ENCODE measurements at places on chromosomes 3 and 15. TPM values are rescaled to one million over a fixed set of nuclear protein-coding genes. Genes with fewer than 3 reads are reported as not detected.

The GRK7 gene
- 0.04 TPM for total RNA-seq

The GOLGA6D gene
- not detected for total RNA-seq

The GPR149 gene
- total RNA-seq = not detected

The ITIH3 gene
- not detected for total RNA-seq

The OSBPL10 gene
- 3.4 TPM for total RNA-seq

The RLBP1 gene
- total RNA-seq = not detected

The IDH3A gene
- total RNA-seq = 143 TPM

The PYGO1 gene
- 0.06 TPM for total RNA-seq
